ENCODE measurements at places on chromosomes 12 and 14.
A peak's percentile ranks its signal among the peaks of the same experiment; 100 is the strongest.

DNA sequence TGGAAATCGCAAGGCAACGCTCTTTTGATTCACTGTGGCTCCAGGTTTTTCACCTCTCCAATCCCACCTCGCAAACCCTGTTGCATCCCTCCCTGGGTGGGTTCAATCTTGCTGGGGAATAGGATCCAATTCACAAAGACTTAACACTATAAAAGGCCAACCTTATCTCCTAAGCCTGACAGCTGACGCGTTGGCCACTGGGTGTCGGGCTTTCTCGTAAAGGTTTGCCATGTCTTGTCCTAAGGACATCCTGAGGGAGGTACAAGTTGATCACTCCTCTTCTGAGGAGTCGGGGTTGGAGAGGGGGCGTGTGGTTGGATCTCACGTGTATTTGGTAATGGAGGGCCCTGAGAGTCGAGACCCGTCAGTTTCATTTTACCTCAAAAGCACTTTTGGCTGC is 112.6 kb upstream of the FZD10 start:
- no peak for DNase-seq

DNA sequence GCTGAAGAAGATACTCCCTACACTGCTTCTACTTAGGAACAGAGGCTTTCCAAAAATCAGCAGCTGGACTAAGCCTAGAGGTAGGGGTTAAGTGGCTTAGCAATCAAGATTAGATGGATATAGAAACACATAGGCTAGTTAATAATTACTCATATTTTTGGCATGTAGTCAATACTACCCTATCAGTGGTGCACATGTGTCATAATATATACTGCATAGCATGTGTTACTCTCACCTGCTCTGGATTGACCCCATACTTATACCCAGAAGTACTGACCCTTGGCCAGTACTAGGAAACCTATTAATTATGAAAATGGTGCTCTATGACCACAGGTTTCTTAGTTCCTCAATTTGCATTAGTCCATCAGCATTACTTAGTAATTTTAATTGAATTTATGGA is 528.4 kb upstream of the LMO3 start:
- no peak for DNase-seq

DNA sequence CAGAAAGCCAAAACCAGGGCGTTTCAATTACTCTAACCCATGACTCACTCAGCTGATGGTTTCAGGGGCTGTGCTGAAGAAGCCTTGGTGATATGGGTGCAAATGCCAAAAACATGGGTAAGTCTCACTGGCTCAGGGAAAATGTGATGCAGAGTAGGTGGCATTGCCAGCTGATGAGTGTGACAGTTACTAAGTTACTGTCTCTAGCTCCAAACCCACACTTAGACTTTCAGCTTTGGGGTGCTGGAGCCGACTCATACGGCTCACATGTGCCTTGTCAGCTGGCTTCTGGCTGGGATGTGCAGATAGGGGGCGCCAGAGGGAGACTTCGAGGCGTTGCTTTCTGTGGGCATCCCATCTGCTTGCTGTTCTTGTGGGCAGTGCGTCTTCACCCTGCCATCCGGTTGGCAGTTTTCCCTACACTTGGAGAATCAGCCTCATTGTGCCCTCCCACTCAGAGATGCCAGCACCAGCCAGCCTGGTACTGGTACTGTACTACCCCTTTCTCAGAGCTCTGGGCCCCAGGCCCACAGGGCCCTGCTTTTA is 11.1 kb upstream of the KRT7 start:
- DNase-seq: peak; percentile 85

- no peak for DNase-seq
Observed at GRCh38 chr12:123388951-123389559, 5.1 kb downstream of the KMT5A start.

DNA sequence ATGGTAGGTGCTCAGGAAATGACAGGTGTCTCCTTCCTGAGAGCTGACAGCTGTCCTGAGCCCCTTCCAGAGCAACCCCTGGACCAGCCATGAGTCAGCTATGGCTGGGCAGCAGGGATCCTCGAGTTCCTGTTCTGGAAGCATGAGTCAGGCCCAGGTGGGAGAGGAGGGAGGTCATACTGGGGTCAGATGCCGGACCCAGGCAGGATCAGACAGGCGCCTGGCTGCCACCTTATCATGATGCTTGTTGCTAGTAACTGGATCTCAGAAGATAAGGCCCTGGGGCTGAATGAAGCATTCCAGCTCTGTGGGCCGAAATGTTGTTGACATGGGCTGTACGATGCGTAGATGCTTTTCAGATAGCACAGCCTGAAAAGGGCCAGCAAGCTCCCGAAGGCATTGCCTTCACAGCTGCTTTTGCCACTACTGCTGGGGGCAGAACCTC is 17.4 kb upstream of the KRT7 start:
- DNase-seq: peak; percentile 24

GRCh38 chr12:98955284-98955683 is 310.2 kb downstream of the APAF1 start:
- no peak for DNase-seq

DNA sequence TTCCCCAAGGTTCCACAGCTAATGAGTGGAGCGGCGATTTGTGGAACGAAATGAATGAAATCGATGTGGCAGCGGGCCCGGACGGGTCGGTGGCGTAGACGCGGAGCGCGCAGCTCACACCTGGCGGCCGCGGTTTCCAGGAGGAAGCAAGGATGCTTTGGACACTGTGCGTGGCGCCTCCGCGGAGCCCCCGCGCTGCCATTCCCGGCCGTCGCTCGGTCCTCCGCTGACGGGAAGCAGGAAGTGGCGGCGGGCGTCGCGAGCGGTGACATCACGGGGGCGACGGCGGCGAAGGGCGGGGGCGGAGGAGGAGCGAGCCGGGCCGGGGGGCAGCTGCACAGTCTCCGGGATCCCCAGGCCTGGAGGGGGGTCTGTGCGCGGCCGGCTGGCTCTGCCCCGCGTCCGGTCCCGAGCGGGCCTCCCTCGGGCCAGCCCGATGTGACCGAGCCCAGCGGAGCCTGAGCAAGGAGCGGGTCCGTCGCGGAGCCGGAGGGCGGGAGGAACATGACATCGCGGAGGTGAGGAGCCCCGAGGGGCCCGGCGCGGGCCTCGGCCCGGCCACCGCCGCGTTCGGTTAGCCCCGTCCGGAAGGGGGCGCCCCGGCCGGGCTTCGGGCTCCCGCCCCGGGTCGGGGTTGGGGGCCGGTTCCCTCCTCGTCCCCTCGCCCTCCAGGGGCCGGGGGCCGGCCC is at the start of gene PTPN11:
Gene PTPN11 (plus strand): TSS at position 340 of the 689 bp plus-strand sequence. CDS start 165 bp downstream, at position 505.
- peak; percentile 93 for DNase-seq

DNA sequence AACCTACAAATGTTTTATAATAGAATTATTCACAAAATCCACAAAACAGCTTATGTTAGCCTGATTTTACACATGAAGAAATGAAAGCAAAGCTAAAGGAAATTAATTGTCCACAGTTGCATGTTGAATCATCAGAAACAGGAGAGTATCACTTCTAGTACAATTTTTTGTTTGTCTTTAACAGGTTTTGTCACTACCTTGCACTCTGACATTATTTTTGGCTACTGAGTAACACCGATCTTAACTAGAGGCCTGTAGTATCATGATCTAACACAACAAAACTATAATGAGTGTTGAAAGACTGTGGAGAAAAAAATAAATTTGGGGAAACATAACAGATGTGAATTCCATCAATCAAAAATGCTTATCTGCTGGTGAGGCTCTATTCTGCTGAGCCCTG is 60.1 kb downstream of the TAOK3 start:
- DNase-seq: no peak

DNA sequence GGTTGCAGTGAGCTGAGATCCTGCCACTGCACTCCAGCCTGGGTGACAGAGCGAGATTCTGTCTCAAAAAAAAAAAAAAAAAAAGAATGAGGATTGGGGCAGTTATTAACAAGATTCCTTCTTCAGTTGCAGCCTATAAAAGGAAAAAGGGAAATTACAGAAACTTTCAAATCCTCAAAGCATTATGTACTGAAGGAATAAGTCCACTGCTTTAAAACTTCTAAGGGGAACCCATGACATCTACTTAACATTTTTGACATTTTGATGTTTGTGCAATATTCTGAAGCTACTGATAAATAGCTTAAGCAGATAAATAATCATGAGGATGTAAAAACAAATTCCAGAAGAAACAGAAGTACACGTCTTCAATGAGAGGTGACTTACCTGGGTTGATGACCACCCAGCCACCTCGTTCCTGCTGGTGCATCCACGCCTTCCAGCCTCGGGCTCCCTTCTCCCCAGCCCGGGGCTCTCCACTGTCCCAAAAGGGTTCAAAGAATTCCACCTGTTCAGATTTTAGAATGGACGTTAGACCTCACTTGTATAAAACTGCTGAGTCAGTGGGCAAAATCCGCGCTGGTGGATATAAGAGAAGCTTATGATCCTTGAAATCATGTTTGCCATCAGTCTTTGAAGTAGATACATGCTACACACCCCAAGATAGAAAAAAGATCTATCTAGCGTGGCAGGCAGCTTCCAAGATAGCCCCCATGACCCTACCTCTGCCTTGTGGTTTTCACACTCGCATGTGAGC is 33.7 kb downstream of the NRDE2 start:
- no peak for DNase-seq

DNA sequence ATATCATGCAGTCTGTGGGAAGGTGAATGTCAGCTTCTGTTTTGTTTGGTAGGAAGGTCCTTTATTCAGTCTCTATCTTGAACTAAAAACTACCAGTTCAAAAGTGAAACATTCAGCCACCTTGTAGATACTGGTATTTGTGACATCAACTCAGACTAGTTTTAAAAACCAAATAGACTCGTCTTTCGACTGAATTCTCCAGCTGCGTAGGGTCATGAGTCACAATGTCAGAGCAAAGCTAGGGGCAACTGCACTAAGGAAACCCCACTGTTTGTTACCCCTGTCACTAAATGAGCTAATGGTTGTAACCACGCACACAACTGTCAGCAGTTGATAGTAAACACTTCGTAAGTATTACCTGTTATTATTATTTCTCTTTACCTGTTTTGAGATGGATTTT is 144.6 kb downstream of the PRIMA1 start:
- no peak for DNase-seq

All from ascending aorta (tissue), 2 donors.